ENCODE measurements at places on chromosomes 6 and 20. TPM values are rescaled to one million over a fixed set of nuclear protein-coding genes. Genes with fewer than 3 reads are reported as not detected.
A peak's percentile ranks its signal among the peaks of the same experiment; 100 is the strongest.

Gene TMEM217
- total RNA-seq, result 1.7 TPM

Gene BTNL2
- not detected for total RNA-seq

Gene AKAP7
- 25.2 TPM for total RNA-seq

DNA sequence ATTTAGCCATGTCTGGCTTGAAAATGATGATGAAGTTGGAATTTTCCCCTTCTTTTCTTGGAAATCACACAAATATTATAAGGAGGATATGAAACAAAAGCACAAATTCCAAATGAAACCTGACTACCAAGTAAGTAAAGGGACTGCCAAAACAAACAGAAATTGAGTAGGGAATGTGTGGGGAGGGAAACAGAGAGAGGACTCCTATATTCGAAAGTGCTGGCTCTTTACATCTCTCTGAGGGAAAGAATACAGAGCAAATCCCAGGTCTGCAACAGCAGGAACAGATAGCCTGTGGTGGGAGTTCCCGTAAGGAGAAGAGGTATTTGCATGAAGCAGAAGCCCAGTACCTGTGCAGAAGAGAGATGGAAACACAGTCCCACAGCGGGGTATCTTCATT is 583.7 kb downstream of the EPM2A start:
- DNase-seq, result no peak

DNA sequence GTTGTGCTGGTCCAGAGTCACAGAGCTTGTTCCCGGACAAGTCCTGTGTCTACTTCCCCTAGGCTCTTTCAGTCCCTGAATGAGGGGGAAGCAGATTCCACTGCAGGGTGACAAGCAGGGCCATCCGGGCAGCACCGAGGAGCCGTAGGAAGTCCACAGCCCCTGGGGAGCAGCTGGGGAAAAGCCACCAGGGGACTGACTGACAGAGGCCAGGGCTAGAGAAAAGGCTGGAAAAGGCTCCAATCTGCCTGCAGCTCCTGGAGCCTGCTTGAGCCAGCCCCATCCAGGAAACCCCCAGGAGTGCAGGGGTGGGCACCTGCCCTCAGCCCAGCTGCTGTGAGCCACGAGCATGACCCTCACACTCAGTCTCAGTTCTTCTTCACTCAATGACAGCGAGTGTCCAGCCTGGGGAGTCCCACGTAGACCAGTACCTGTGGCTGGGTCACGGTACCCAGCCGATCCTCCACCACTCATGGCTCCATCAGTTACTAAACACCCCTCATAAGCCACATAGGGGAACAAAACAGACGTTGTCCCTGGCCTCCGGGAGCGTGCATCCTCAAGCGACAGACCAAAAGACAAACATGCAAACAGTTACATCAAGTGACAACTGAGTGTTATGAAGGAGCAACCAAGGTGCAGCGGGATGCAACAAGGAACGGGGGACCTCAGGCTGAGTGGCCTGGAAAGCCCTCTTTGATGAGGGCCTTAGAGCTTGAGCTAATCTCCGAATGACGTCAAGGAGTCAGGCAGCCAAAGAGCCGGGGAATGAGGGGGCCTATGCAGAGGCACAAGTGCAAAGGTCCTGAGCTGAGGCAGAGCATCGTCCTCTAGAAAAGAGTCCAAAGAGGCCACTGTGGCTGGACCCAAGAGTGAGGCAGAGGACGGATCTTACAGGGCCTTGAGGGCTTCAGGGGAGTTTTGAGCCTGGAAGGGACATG is 24.8 kb upstream of the VSTM2L start:
- DNase-seq, result no peak

- no peak for DNase-seq
These were observed 5.5 kb downstream of the ERGIC3 start for GRCh38 chr20:35547329-35547728.

GRCh38 chr20:51413857-51414256 is 128.7 kb downstream of the NFATC2 start:
- DNase-seq, result no peak

DNA sequence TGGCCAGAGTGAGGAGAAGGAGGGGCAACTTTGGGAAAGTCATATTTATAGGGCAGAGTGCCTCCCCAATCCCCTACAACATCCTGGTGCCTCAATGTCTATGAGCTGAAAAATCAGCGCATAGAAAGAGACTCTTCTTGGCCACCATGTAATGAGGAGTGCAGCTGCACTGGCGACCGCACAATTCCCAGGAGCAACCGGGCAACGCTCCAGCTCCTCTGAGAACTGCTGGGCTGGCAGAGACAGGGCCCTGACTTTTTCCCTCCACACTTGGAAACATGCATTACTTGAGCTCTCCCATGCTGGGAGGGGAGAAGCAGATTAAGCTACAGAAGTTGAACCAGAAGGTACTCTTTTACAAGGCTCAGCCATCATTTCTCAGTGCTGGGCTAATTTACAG is 31.4 kb upstream of the MARCKS start:
- DNase-seq, result peak; percentile 94

Measured in pancreas (tissue), 10 donors.